Stimulated activated CD8-positive, alpha-beta memory T cell treated with anti-CD3 and anti-CD28 coated beads, Interleukin-4, amount 100 ng/mL, for 4 hours (primary cell): ENCODE measurements at places on chromosomes 7 and 10.

GRCh38 chr7:117262546-117262945, 60.3 kb downstream of the WNT2 start:
- no peak for DNase-seq

DNA sequence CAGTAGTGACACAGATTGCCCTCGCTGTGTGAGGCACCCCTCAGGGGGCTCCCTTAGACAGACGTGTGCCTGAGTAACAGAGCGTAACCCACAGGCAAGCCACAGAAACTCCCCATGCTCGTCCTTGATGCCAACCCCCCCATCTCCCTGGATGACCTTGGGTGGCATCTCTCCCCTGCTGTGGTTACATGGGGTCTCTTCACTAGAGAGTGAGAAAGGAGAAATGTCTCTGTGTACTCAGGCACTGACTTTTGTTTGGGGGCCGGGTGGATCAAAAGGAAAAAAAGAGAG, 1.1 kb upstream of the ASB10 start:
- no peak for DNase-seq

DNA sequence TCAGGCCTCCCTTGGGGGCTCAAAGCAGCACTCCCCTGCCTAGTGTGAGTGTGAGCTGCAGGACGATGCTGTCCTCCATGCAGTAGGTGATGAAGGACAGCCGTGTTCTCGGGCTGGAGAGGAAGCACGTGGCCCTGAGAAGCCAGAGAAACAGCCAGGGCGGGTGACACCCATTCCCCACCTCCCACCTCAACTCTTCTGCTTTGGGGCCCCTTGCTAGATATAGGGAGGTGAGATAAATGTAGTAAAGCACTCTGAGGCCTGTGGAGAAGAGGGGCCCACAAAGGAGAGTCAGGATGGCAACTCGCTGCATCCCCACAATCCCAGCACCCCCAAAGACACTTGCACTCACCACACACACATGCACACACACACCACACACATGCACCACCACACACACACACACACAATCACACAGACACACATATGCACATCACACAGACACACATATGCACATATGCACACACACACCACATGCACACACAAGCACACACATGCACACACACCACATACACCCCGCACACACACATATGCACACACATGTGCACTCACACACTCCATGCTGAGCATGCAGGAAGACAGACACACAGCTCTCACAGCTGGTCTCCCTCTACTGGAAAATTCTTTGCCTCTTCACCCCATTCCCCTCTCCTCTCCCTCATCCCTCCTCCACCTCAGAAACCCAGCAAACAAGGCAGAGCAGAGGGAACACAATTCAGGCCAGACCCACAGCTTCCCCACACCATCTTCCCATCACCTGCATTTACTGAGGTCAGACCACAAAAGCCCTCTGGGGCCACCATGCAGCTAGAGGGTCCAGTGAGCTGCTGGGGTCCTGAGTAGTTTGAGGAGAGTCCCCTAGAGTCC, 30.5 kb downstream of the ANXA8 start:
- no peak for DNase-seq

DNA sequence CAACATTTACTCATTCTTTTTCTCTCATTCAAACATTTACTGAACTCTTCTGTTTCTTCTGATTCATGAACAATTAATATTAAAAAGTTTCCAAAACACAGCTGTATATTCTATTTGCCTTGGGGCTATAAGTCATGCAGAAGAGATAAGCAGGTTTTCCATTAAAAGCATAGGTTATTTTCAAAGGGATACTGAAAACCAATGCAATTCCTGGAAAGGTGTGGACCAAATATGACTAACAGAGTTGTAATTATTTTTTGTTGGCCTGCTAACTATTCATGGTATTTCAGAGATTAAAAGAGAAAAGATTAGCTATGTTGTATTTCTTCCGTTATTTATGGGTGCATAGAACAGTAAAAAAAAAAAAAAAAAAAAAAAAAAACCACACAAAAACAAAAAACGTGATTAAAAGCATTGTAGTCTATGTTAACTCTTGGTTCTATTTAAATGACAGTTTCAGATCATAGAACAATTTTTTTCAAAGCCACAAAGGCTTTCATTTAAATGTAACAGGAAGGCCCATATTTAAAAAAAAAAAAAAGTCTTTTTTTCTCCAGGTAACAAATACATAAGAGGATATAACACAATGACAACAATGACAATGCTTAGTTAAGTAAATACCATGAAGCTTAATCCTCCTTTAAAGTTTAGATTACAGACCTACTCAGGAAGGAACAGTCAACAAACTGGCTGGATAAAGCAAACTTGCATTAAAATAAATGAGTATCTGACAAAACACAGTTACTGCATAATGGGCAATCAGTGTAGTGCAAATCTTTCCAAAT, 1042.9 kb downstream of the GATA3 start:
- DNase-seq, result no peak

- DNase-seq, result no peak
Measured at GRCh38 chr10:6100370-6100769, 11.5 kb downstream of the RBM17 start.

DNA sequence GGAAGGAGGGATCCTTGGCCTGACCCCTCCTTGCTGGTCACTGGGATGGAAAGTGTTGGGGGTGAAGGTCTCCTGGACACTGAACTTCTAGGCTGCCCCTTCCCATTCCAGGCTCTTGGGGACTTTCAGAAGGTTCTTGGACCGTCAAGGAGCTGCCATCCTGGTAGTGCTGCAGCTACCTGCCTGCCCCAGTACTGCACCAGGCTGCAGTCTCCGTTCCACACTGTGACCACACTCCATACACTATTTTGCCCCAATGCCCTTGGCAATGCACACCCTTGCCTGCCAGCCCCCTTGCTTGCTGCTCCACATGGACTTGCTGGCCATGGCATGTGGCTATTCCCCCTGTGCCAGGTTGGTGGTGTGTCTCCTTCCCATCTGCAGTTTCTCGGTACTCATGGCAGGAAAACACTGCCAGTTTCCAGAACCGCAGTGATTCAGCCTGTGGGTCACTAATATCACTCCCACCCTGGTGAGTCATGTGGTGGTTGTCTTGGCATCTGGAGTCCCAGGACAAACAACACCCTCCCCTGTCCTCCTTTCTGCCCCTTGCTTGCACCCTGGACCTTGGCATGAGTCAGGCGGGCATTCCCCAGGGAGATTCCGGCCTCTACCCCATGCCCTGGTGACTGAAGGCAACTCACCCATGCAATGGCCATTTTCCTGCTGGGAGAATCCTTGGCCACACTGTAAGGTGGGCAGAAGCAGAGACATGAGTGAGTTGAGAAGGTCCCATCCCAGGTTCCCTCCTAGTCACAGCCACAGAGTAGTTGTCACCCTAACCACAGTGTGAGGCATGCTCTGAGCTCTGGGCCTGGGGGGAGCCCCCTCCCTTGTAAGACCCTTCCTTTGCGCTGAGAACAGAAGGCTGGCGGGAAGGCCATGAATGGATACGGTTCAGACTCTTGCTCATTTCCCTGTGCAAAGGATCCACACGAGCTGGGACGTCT, 32.8 kb downstream of the GOLGA7B start:
- no peak for DNase-seq

GRCh38 chr10:118967160-118967559, 62.4 kb upstream of the NANOS1 start:
- no peak for DNase-seq

- DNase-seq, result no peak
Measured at GRCh38 chr7:125118444-125118843, 188.8 kb upstream of the POT1 start.

- DNase-seq, result no peak
Measured at GRCh38 chr7:117132321-117133120, 179.2 kb downstream of the ST7 start.

DNA sequence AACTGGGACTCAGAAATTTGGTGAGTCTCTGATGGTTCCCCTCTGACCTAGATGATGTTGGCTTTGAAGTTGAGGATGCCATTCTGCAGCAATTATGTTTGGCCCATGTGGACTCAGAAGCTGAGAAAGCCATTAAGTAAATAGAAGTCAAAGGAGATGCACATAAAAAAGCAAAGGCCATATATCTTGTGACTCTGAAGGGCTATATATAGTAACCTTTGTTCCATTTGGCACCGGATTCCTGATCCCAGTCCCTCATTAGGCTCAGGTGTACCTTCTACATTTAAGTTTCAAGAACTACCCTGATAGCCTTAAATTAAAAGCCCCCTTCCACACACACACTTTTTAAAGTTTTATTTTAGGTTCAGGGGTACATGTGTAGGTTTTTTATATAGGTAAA, 50.0 kb upstream of the PDK4 start:
- DNase-seq, result no peak

DNA sequence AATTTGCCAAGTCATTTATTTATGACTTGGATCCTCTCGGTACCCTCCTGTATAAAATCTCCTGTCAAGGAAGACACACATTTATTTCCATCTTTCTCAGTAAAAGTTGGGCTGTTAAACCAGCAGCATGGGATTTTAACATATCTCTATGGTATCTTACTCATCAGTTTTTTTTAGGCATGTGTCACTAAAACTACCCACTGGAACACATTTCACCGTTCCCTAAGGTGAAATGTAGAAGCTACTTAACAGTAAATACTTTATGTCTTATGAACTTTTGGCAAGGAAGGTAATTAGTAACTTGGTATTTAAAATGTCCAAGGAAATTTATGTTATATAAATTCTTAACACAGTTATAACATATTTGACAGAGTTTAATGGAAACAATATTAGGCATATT, 152.5 kb upstream of the HDAC9 start:
- DNase-seq, result no peak

DNA sequence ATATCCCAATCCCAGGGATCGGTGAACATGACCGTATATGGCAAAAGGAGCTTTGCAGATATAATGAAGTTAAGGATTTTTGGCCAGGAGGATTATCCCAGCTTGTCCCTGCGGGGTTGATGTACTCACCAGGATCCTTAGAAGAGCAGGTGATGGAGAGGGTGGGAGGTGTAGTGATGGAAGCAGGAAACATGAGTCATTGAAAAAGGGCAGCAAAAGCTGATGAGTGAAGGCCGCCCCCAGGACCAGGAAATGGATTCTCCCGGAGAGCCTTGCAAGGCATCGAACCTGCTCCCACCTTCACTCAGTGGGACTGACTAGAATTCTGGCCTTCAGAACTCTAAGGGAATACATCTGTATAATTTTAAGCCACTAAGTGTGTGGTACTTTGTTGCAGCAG, 5.2 kb upstream of the NUPR2 start:
- no peak for DNase-seq

- no peak for DNase-seq
Measured at GRCh38 chr7:27923642-27923980, 183.6 kb downstream of the TAX1BP1 start.

DNA sequence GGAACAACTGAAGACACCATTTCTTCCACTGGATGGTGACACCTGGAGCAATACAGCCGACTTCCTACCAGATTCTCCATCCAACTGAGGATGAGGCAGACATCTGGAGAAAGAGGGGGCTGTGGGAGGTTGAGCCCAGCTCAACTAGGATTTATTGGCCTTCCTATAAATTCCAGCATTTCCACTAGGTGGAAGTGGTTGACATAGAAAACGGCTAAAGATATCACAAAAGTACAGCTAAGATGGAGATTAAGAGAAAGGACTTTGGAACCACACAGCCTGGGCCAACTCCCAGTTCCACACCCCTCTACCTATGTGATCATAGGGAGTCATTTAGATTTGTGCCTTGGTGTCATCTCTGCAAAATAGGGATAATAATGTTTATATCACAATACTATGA, 61.3 kb upstream of the CAV2 start:
- no peak for DNase-seq

- no peak for DNase-seq
Measured at GRCh38 chr7:131103997-131104396, 223.7 kb upstream of the MKLN1 start.

DNA sequence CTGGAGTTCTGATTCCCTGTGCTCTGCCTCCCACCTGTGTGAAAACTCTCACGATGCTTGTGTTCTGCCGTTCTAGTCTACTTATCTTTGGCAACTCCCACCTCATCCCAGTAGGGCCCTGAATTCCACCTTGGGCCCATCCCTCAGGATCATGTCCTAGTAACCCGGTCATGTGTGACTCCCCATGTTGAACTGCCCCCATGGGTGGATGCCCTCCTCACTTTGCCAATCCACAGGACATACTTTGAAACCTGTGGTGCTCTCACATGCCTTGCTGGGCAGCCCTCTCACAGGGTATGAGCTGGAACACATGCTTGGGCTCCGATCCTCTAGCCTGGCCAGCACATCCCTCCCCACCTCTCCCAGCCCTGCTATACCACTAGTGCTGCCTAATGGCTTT, 3.8 kb upstream of the RBM33 start:
- no peak for DNase-seq

GRCh38 chr7:29865526-29865925, 59.2 kb downstream of the WIPF3 start:
- DNase-seq, result no peak

DNA sequence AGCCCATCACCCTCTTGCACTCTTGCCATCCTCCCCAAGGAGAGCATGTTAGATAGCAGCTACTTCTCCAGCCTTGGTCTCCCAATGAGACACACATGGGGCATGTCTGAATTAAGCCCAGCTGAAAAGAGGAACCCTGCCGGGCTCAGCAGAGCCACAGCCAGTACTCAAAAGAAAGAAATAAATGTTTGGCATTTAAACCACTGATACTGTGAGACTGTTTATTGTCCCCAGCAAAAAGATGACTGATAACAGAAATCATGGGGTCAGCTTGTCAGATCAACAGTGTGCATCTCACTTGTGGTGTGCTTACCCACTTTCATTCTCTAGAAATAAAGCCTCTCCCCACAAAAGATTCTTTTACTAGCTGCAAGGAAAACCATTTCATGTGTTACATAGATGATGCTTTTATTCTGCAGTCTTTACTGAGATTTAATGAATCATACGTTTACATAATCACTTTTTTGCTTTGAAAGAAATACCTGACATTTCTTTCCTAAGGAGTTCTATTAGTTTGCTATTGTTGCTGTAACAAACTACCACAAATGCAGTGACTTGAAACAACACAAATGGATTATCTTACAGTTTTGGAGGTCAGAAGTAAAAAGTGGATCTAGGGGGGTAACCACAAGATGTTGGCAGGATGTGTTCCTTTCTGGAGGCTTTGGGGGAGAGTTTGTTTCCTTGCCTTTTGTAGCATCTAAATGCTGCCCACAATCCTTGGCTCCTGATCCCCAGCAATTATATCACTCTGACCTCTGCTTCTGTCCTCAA, 20.9 kb downstream of the ANKRD7 start:
- DNase-seq, result no peak

DNA sequence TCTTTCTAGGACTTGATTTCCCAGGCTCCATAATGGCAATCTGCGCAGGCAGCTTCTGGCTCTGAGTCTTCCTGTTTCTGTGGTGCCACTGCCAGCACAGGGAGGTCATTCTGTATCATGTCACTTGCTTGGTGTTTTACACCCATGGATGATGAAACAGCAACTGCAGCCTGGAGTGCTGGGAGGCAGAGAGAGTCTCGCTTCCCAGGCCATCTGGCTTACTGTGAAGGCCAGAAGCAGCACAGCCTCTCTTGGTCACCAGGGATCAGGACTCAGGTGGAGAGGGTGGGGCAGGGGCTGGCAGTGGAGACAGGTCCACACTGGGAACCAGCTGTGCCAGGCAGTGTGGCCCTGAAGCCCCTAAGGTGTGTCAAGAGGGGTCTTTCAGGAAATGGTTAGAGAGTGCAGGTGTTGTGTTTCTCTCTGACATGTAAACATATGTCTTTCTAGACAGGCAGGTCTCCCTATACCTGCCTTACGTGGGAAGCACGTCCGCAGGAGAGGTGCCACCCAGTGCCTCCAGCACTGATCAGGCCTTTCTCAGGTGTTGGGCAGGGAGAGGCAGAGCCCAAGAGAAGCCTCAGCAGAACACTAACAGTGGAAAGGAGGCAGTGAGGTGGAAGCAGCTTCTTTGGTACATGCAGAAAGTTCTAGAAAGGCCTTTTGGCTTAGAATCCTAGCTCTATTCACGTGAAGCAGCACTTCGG, 71.4 kb downstream of the INSIG1 start:
- no peak for DNase-seq
